ENCODE measurements at places on chromosomes 4 and X. TPM values are rescaled to one million over a fixed set of nuclear protein-coding genes. Genes with fewer than 3 reads are reported as not detected.

RTL9 gene
- total RNA-seq: 0.09 TPM

LRCH2 gene
- total RNA-seq: not detected

USP26 gene
- not detected for total RNA-seq

VCX3B gene
- not detected for total RNA-seq

GAGE12H gene
- total RNA-seq: not detected

SLC25A53 gene
- total RNA-seq: 5.8 TPM

HEPH gene
- not detected for total RNA-seq

AGA gene
- 20.7 TPM for total RNA-seq
